Left ventricle myocardium inferior (tissue), 1 donor: ENCODE measurements at places on chromosomes 7 and 10. TPM values are rescaled to one million over a fixed set of nuclear protein-coding genes. Genes with fewer than 3 reads are reported as not detected.

The SLC26A3 gene
- total RNA-seq = 0.33 TPM

The NUB1 gene
- total RNA-seq = 39.5 TPM

The PRKRIP1 gene
- 11.1 TPM for total RNA-seq

The HOXA10 gene
- not detected for total RNA-seq

The LIPK gene
- not detected for total RNA-seq

DNA sequence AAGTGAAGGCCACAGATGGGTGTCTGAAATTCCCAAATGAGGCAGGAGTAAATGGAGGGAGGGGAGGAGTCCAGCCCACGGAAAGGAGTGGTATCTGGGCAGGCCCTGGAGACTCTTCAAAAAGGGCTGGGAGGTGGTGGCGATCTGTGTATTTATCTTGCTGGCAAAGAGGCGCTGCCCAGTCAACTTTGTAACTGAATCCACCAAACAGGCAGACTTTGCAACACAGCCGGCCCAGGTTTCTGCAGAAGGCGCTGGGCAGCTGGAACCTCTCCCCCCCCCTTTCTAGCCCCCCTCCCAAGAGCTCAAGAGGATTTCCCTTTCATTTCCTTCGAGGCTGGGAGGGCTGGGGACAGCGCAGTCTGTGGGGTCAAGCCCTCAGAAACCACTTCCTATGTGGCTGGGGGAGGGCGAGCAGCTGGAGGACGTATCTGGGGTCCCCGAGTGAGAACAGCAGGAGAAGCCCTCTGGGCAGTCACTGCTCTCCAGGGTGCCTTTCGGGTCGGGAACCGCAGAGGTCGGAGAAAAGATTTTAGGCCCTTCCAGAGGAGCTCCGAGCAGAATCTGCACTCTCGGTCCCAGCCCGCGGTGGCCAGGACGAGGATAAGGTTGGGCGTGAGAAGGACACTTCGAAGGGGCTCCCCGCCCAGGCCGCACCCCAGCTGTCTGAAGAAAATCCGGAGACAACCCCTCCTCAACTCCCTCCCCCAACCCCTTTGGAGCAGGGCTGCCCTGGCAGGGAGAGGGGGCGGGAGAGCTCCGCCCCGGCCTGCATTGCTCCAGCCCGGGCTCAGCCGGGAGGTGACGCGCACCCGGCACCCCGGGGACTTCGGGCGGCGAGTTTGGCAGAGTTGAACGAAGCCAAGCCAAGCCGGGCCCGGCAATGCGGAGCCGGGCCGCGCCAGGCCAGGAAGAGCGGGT lies 965 bp downstream of the ZCCHC24 start:
- DNase-seq = peak; percentile 81

GRCh38 chr7:140146574-140146973 lies 30.2 kb downstream of the KDM7A start:
- no peak for DNase-seq

GRCh38 chr7:118312051-118312450 lies 87.5 kb downstream of the ANKRD7 start:
- no peak for DNase-seq

DNA sequence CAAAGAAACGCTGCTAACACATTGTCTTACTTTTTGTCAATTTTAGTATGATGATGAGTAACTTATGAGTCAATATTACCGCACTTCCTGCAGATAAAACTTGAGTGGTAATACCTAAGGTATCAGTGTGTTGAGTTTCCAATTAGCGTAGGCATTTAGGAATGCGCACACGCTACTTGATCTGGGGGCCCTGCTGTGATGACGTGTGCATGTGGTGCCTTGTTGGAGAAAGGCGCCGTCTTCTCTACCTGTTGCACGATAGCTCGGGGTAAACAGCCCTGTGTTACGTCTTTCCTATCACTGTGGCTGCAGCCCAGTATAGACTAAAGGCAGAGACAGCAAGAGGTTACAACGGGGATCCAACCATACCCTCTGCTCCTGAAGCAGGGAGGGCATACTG lies 476.8 kb upstream of the ADARB2 start:
- no peak for DNase-seq

DNA sequence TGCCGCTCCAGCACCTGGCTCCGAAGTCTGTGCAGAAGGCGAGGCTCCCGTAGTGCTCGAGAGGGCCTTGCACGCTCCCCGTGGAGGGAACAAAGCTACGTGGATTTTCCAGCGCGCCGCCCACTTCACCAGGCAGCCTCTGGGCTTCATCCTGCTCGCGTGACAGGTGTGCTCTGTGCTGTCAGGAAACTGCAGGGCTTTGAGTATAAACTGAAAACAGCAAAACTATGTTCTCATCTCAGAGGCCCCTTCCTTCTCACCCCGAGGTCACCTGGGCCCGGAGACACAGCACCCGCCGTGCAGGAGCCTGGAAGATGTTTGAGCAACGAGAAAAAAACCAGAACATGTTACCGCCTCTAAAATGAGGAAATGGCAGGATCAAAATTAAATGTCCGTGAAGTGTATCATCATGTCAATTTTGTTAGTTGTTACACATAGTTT lies 17.6 kb upstream of the GPR146 start:
- no peak for DNase-seq

DNA sequence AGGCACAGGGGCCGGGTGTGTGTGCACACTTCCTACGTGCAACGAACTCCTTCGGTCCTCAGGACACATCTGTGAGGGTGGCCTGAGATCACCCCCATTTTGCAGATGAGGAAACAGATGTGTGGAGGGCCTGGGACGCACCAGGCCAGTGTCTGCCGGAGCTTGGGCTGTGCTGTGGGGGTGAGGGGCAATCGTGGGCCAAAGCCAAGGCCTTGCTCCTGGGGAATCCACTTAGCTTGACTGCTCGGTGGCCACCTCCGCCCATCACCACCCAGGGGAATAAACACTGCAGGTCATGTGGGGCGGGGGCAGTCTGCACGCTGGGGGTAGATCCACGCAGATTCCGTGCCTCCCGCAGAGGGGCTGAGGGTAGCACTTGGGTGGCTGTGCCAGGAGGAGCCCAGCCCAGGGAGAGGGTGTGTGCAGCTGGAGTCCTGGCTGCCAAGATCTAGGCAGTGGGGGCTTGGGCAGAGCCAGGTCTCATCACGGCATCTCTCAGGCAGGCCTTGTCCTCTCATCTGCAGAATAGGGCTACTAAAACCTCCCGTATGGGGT lies 70.8 kb upstream of the EN2 start:
- DNase-seq = no peak

DNA sequence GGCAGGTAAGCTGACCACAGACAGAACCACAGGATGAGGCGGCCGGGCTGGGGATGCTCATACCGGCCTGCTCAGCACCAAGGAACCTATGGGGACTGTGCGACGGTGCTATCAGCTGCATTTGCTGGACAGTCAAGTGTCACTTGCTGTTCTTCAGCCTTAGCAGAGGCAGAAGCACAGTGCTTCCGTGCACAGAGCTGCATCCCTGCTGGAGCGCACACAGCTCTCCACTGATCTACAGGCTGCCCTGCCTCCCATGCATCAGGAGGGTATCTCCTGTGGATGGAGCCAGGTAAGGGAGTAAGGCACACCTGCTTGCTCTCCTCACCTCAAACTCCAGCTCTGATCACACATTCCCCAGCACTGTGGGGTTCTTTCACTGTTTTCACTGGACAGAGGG lies 97.5 kb downstream of the TNS3 start:
- no peak for DNase-seq

- DNase-seq = no peak
Observed at GRCh38 chr10:86556933-86557649, 35.5 kb upstream of the WAPL start.
